ENCODE measurements at places on chromosomes 3 and 15. TPM values are rescaled to one million over a fixed set of nuclear protein-coding genes. Genes with fewer than 3 reads are reported as not detected.

GRCh38 chr3:61687663-61688306, 126.4 kb downstream of the PTPRG start:
- no peaks in the 10 kb centered on the region for H3K27me3 ChIP-seq
- H3K4me3 ChIP-seq: peak overlapping the region; percentile 48
- H3K36me3 ChIP-seq: peaks cover 5% of the 10 kb centered on the region
- DNase-seq: no peak

DNA sequence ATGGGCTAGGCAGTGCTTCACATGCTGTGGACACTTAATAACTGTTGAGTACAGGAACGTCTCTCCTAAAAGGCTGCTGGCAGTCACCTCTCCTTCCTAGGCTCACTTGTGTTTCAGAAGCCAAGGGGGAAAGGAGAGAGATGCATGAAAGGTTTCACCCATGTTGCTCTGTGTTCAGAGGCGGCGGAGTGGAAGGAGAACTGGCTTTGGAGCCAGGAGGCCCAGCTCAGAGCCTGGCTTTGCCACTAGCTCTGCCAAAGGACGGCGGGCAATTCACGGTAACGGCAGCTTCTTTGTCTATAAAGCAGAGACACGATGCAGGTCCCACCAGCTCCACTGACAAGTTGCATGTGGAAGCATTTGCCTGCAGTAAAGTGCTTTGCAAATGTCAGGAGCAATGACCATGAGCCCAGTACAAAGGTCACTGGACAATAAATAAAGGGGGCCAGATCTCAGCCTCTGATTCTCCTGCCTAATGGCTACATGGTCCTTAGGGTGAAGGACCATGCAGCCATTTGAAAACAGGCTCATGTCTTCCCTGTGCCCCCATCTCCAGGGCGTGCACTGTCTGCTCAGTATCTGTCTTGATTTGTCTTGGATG, 171.7 kb upstream of the TLE3 start:
- DNase-seq: no peak
- H3K4me1 ChIP-seq: peaks cover 18% of the 10 kb centered on the region
- no peak overlapping the region for H3K4me3 ChIP-seq
- H3K27me3 ChIP-seq: peaks cover 4% of the 10 kb centered on the region
- no peak overlapping the region for H3K27ac ChIP-seq

- H3K4me1 ChIP-seq: peaks cover 9% of the 10 kb centered on the region
- DNase-seq: no peak
- H3K4me3 ChIP-seq: no peak overlapping the region
- no peaks in the 10 kb centered on the region for H3K36me3 ChIP-seq
- H3K27ac ChIP-seq: no peak overlapping the region
Measured at GRCh38 chr3:33100229-33100628, 3.3 kb upstream of the GLB1 start.

GRCh38 chr3:87132801-87133200, 94.3 kb upstream of the CHMP2B start:
- no peak overlapping the region for H3K4me3 ChIP-seq
- no peak for DNase-seq
- H3K27ac ChIP-seq: no peak overlapping the region
- H3K36me3 ChIP-seq: no peaks in the 10 kb centered on the region
- no peaks in the 10 kb centered on the region for H3K4me1 ChIP-seq
- no peaks in the 10 kb centered on the region for H3K27me3 ChIP-seq

DNA sequence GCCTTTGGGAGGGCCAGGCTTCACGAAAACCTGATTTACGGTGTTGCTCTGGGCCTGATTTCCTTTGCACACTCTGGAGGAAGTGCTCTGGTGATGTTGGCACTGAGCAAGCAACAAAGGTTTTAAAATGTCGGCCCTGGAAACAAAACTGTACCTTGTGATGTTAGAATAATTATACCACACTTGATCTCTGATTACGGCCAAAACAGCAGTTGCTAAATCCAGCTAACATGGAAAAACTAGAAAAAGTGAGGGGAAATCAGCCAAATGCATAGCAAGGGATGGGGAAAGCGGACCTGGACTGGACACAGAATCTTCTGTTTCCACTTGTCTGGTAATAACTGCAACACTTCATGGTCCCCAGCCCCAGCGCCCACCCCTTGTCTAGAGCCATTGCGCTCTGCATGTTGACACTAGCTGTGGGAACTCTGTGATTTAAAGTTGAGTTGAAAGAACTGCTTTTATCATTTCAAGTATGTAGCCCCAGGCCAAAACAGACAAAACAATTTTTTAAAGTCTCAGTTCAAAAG, 120.1 kb downstream of the VGLL4 start:
- H3K36me3 ChIP-seq: no peaks in the 10 kb centered on the region
- no peak overlapping the region for H3K4me3 ChIP-seq
- peak overlapping the region; percentile 12 for H3K27ac ChIP-seq
- H3K27me3 ChIP-seq: no peaks in the 10 kb centered on the region

GRCh38 chr3:13397316-13397715, 22.8 kb downstream of the NUP210 start:
- H3K27me3 ChIP-seq: no peaks in the 10 kb centered on the region
- no peaks in the 10 kb centered on the region for H3K4me1 ChIP-seq
- H3K4me3 ChIP-seq: no peak overlapping the region
- no peak overlapping the region for H3K27ac ChIP-seq

GRCh38 chr3:127796831-127797150, 25.5 kb downstream of the MGLL start:
- no peak overlapping the region for H3K27ac ChIP-seq
- peaks cover 4% of the 10 kb centered on the region for H3K4me1 ChIP-seq
- DNase-seq: no peak
- H3K27me3 ChIP-seq: no peaks in the 10 kb centered on the region
- no peak overlapping the region for H3K4me3 ChIP-seq

DNA sequence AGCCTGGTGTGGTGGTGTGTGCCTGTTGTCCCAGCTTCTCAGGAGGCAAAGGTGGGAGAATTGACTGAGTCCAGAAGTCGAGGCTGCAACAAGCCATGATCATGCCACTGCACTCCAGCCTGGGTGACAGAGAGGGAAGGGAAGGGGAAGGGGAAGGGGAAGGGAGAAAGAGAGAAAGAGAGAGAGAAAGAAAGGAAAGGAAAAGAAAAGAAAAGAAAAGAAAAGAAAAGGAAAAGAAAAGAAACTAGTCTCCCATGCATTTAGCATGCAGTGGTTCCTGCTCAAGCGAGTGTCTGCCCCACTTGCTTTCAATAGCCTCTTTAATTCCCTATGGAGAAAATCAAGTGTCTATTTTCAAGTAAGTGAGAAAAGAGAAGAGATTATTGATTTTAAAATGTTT, 20.6 kb upstream of the CAPN7 start:
- H3K4me3 ChIP-seq: no peak overlapping the region
- H3K36me3 ChIP-seq: peaks cover 6% of the 10 kb centered on the region
- DNase-seq: no peak
- H3K27me3 ChIP-seq: no peaks in the 10 kb centered on the region

- H3K27me3 ChIP-seq: no peaks in the 10 kb centered on the region
- no peak for DNase-seq
- H3K27ac ChIP-seq: no peak overlapping the region
- H3K4me1 ChIP-seq: peaks cover 14% of the 10 kb centered on the region
- H3K4me3 ChIP-seq: no peak overlapping the region
Measured at GRCh38 chr15:70210076-70210475, 112.4 kb upstream of the TLE3 start.

DNA sequence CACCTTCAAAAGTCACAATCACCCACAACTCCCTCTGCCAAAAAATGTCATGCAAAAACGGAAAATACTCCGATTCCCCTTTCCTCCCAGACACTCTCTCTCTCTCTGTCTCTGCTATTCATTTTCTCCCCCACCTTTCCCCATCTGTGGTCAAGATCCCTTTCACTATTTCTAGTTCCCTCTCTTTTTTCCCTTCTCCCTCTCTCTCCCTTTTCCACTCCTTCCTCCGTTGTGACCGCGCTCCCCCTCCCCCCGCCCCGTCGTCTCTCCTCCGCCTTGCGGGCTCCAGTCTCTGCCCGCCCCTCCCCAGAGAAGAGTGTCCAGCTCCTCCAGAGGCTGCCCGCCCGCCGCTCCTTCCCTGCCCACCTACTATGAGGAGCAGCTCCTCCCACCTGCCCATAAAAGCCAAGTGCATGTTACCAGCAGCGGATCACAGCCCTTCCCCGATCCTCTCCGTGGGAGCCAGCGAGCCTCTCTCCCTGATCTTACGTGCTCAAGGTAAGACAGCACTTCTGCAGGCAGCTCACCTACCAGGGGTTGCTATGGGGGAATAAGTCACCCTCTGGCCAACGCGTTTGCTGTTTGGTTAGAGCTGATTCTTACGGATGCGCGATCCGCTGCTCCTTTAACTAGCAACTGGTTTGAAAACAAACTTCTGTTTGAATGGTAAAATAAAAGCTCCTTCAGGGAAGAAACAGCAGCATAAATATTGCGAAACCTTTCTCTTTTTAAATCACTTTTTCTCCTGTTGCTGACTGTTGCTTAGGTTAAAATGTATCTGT, at the start of gene COL8A1:
COL8A1 (plus strand) TSS at position 428 of the 782 bp plus-strand sequence. CDS start 152,089 bp downstream, outside the sequence.
- DNase-seq: peak; percentile 75
- peak within 1 kb of the TSS; percentile 85 for H3K4me3 ChIP-seq
- H3K27ac ChIP-seq: no peak within 1 kb of the TSS
- H3K4me1 ChIP-seq: peaks cover 53% of the 10 kb centered on the region
- H3K36me3 ChIP-seq: no peaks in the 10 kb centered on the region
- H3K27me3 ChIP-seq: peaks cover 52% of the 10 kb centered on the region

DNA sequence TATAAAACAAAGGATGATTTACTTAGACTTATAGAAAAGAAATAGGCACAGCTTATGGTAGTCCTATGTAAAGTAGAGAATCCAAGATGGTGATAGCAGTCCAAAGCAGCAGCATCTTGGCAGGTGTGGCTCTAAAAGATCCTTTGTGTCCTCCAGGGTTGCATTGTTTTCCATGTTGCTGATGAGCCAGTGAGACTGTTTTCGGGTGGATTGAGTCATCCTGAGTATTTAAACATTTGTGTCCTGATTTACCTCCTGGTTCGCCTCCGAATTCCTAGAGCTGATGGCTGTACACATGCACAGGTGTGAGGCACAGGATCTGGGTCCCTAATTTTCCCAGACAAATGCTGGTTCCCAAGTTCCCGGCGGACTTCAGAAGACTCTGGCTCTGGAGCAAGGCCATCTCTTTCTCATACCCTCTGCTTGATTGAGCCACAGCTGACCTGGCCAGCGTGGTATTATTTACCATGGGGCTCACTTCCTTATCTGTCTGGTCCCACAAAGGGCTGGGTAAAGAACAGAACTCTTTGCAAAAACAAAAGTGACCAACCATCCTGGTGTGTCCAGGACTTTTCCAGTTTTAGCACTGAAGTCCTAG, 51.0 kb downstream of the ARNT2 start:
- no peaks in the 10 kb centered on the region for H3K27me3 ChIP-seq
- no peak overlapping the region for H3K4me3 ChIP-seq
- DNase-seq: no peak
- H3K36me3 ChIP-seq: no peaks in the 10 kb centered on the region

GRCh38 chr3:102195198-102195948, 239.4 kb upstream of the ZPLD1 start:
- peaks cover 13% of the 10 kb centered on the region for H3K4me1 ChIP-seq
- no peaks in the 10 kb centered on the region for H3K27me3 ChIP-seq
- no peak for DNase-seq

DNA sequence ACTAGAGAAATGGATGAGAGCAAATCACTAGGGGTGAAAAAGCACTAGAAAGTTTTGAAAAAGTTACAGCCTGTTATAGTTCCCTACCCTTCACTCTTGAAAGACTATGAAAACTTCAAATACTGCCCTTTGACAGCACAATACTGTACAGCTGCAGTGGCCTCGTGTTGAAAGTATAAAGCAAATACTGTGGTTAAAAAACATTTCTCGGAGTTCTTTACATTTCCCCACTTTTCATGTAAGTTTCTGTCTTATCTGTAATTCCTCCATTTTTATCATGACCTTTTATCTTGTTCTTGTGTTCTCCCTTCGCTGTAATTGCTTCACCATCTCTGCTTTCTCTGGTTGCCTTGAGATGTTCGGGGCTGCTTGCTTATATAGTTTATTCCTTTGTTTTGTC, 423.8 kb upstream of the CFAP20DC start:
- no peak overlapping the region for H3K27ac ChIP-seq
- no peaks in the 10 kb centered on the region for H3K27me3 ChIP-seq
- H3K4me1 ChIP-seq: no peaks in the 10 kb centered on the region
- H3K4me3 ChIP-seq: no peak overlapping the region

DNA sequence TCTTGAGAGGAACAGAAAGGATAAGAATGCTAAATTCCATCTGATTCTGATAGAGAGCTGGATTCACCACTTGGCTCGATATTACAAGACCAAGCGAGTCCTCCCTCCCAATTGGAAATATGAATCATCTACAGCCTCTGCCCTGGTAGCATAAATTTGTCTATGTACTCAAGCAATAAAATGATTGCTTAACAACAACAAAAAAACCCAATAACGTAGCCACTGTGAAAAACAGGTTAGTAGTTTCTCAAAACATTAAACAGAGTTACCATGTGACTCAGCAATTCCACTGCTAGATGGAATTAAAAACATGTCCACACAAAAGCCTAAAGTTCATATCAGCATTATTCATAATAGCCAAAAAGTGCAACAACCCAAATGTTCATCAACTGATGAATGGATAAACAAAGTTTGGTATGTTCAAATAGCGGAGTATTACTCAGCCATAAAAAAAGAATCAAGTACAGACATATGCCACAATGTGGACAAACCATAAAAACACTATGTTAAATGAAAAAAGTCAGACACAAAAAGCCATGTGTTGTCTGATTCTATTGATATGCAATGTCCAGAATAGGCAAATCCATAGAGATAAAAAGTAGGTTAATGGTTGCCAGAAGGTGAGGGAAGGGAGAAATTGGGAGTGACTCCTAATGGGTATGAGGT, 16.8 kb downstream of the BCL2L10 start:
- no peak for DNase-seq
- H3K36me3 ChIP-seq: no peaks in the 10 kb centered on the region
- H3K4me3 ChIP-seq: no peak overlapping the region
- no peaks in the 10 kb centered on the region for H3K4me1 ChIP-seq
- H3K27ac ChIP-seq: no peak overlapping the region

DNA sequence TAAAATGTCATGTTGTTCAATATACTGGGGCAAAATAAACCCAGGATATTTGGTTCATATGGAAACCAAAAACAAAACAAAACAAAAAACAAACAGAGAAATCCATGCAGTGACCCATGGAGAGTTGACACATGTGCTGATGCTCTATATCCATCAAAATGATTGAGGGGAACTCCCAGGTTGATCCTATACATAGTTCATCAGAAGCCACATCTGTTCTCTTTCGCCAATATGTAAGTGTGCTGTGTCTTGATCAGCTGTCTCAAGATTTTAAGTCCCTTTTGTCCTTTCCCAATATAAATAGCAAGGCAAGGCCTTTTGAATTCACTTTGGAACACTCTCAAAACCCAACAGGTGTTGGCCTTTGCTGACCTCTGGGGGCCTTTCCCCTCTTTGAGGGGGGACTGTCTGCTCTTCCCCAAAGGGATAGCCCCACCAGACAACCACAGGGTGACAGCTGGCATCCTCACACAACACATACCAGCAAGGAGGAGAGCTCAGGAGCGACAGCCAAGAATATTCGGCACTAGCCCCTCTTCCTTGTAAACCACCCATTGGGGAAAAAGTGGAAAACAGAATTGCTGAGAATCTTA, 209.4 kb upstream of the CD96 start:
- H3K27me3 ChIP-seq: peaks cover 43% of the 10 kb centered on the region
- no peak for DNase-seq
- peaks cover 16% of the 10 kb centered on the region for H3K4me1 ChIP-seq
- H3K4me3 ChIP-seq: no peak overlapping the region
- no peak overlapping the region for H3K27ac ChIP-seq

- peaks cover 38% of the 10 kb centered on the region for H3K4me1 ChIP-seq
- peaks cover 15% of the 10 kb centered on the region for H3K27me3 ChIP-seq
- no peaks in the 10 kb centered on the region for H3K36me3 ChIP-seq
- no peak overlapping the region for H3K27ac ChIP-seq
- no peak overlapping the region for H3K4me3 ChIP-seq
- DNase-seq: peak; percentile 37
Measured at GRCh38 chr3:131794766-131795388, 239.9 kb downstream of the CPNE4 start.

The ZNF660 gene
- 7.8 TPM for total RNA-seq

The MCTP2 gene
- 7.4 TPM for total RNA-seq

The SLC28A1 gene
- total RNA-seq: 0.16 TPM

The SCG5 gene
- 14.2 TPM for total RNA-seq

The BTLA gene
- 0.37 TPM for total RNA-seq

The GABRG3 gene
- total RNA-seq: 0.72 TPM

All from WTC11 (cell line).